Smooth muscle cell of the brain vasculature (primary cell): ENCODE measurements at places on chromosomes 1 and 21.
A peak's percentile ranks its signal among the peaks of the same experiment; 100 is the strongest.

DNA sequence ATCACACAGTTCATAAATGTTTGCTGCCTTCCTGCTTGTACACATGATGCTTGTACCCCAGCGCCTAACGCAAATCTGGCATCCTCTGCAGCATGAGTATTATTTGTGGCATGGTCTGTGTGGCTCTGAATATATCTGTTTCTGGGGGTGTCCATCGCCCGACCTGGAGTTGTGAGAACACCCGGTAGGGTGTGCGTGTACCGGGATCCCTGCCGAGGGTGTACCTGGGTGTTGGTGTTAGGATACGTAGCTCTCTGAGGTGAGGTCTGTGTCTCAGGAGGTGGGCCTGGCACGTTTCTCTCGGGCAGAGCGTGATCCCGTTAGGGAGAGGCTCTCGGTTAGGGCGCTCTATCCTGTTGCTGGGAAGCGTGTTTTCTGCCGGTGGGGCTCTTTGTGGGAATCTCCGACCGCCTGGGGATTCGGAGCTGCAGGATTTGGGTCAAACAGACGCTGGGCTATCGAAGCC, 10.4 kb upstream of the CDC20 start:
- DNase-seq = no peak

- DNase-seq = no peak
These were observed 9.8 kb downstream of the NIPAL3 start for GRCh38 chr1:24425441-24425840.

GRCh38 chr1:10401281-10401680, 2.4 kb downstream of the PGD start:
- DNase-seq = no peak

GRCh38 chr1:228770779-228771223, 35.5 kb downstream of the RHOU start:
- DNase-seq = no peak

GRCh38 chr1:159120317-159120716, 43.8 kb upstream of the AIM2 start:
- DNase-seq = no peak

GRCh38 chr1:215113776-215114153, 31.2 kb downstream of the KCNK2 start:
- DNase-seq = peak; percentile 18

DNA sequence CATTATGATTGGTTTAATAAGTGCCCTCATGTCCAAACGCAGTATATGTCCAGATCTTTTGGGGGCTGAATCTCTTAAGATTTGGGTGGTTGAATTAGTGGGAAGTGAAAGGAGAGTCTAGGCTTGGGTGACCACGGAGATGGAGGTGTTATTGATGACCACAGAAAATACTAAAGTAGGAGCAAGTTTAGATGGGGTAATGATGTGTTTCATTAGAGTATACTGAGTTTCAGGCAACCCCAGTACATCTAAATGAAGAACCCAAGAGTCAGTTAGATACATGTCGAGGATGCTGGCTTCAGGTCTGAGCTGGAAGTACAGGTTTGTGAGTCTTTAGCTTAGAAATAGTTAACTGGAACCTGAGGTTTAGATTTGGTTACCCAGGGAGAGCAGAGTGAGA, 6.5 kb upstream of the ZZZ3 start:
- no peak for DNase-seq

DNA sequence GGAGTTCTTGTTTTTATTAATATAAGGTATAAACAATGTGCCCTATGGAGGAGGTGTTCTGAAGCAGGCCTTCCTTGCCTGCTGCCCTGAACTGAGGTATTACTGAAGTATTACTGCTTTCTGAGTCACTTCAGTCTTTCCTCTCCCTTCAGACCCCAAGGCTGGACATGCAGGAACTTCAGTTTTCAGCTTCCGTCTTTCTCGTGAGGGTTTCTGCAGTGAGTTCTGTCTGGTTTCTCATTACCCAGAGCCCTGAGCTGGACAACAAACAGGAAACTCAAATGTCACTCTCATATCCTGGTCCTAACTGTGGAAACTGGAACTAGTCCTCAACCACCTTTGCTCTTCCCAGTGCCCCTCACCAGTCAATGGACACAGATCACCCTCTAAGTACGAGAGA, 46.8 kb downstream of the ELAVL4 start:
- no peak for DNase-seq

DNA sequence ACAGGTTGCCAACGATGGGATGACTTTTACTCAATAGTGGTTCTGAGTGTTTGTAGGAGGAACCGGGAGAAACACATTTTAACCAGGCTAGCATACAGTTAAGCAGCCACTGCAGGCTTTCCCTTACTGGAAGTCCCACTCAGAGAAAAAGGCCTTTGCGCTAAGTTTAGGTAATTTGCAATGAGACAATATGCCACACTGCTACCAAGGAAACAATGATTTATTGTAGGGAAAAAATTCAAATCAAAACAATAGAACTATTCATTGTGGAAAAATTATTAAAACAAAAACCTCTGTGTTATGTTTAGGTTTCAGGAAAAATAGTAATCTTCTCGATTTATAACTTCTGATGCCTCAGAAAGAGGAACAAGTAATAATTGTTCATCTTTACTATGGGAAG, 51.4 kb upstream of the CR2 start:
- DNase-seq = no peak

- DNase-seq = no peak
These were observed 509 bp downstream of the PIK3R3 start for GRCh38 chr1:46131712-46132528.

- no peak for DNase-seq
These were observed 4.1 kb downstream of the ANGPTL3 start for GRCh38 chr1:62601457-62601856.

- no peak for DNase-seq
These were observed 98.5 kb upstream of the HIVEP3 start for GRCh38 chr1:42017259-42017658.

GRCh38 chr1:19418503-19418971, 66.8 kb downstream of the CAPZB start:
- no peak for DNase-seq

GRCh38 chr1:6016191-6016865, 24.1 kb upstream of the NPHP4 start:
- no peak for DNase-seq

- DNase-seq = no peak
These were observed 40.2 kb upstream of the FCER1A start for GRCh38 chr1:159261721-159262494.

GRCh38 chr1:84143796-84144565, at the start of gene PRKACB:
Gene PRKACB (plus strand): TSS chr1:84144271. CDS start chr1:84144362, 91 bp downstream.
- DNase-seq = no peak

DNA sequence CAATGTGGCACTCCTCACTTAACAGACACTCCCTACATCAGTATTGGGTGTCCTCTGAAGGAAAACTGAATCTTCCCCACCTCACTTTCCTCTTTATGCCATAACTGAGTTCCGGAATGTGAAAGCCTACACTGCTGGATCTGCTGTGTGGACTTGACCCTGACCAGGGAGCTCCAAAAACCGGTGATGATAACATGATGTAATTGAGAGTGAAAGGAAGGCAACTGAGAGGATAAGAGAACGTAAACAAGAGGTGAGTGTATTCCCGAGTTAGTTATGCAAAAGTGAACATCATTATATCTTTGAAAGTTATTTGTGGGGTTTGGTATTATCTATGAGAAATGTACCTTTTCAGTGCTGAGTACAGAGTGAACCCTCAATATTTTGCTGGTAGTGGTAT, 1794.8 kb downstream of the MRPL39 start:
- DNase-seq = no peak

GRCh38 chr21:15686506-15686905, 43.3 kb upstream of the USP25 start:
- no peak for DNase-seq

DNA sequence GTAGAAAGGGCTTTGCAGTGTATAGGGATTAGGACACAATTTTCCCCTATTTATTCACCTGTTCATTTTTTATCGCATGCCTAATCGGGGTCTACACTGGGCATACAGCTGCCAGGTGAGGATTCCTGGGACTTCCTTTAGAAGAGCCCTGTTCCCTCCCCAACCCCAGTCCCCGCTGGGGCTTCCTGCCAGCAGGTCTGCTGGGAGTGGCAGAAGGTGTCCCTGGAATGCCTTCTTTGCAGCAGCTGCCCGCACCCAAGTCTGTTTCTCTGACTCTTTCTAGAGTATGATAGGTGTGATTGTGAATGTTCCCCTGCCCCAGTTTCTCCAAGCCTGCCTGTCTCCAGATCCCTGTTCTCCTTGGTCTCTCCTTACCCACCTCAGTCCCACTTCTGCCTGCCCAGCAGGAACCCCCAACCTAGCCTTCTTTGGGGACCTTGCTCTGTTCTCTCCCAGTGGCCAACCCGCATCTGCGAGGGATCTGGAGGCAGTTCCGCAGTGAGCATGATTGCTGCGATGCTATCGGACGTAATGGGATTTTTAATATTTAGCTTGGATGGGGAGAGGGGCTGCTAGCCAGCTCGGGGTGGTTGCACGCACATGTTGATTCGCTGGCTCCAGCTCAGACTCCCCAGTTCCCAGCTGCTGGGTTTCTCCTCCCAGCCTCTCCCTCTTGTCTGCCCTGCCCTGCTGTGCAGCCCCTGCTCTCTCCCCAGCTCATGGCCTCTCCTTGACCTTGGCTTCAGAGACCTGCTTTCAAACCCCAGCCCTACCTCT, 79.8 kb downstream of the EPHB2 start:
- DNase-seq = no peak

GRCh38 chr1:9362488-9362887, 69.8 kb downstream of the SPSB1 start:
- no peak for DNase-seq

GRCh38 chr1:79430437-79430836, 423.9 kb upstream of the ADGRL4 start:
- no peak for DNase-seq

GRCh38 chr1:115040501-115040900, 10.9 kb downstream of the TSHB start:
- no peak for DNase-seq

GRCh38 chr1:161299347-161299746, 10.4 kb downstream of the MPZ start:
- DNase-seq = no peak

DNA sequence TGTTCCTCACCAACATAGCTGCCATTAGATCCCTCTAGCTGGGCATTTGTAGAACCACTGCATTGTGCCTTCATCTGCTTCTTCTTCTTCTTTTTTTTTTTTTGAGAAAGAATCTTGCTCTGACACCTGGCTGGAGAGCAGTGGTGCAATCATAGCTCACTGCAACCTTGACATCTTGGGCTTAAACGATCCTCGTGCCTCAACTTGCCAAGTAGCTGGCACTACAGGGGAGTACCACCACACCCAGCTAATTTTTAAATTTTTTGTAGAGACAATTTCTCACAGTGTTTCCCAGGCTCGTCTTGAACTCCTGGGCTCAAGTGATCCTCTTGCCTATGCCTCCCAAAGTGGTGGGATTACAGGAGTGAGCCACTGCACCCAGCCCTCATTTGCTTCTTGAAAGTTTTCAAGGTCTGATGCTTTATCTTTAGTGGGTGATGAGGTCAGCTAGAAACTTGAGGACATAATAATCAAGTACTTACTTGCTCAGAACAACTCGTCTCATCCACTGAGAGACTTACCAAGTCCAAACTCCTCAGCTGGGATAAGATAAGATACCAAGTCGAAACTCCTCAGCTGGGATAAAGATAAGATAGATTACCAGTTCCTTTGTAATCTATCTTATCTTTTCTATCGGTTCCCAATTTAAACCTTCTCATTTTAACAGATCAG, 71.5 kb downstream of the MACF1 start:
- no peak for DNase-seq

GRCh38 chr1:27148591-27148990, 6.3 kb downstream of the SLC9A1 start:
- no peak for DNase-seq

DNA sequence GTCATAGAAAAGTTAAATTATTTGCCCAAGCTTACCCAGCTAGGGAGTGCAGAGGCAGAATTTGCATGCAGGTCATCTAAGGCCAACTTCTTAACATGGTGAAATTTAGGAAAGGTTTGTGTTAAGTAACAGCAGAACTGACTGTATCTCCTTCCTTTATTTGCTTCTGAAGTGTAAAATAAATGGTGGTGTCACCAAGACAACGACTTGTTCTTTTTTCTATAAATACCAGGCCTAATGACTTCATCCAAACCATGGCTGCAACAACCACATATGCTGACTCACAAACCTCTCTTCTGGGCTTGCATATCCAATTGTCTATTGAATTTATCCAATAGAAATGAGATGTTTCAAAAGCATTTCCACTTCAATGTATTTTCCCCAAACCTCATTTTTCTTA, 19.1 kb downstream of the COL24A1 start:
- no peak for DNase-seq

- DNase-seq = no peak
These were observed 115.1 kb upstream of the JUN start for GRCh38 chr1:58898739-58899586.

DNA sequence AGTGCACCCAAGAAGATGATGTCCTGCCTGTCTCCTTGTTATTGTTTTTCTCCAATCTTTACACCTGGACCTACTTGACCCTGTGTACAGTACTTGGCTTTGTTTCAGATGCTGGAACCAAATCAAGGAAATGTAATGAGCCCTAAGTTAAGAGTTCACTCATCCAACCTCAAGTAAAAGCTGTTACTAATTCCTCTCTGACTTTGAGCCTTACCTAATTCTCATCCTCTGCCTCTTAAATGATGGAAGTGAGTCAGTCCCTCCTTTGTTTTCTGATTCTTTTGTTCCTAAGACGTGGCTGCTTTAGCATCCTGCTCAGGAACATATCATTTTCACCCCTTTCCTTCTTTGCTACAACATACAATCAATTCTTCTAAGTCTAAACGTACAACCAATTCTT, 15.3 kb upstream of the PLA2G4A start:
- no peak for DNase-seq

DNA sequence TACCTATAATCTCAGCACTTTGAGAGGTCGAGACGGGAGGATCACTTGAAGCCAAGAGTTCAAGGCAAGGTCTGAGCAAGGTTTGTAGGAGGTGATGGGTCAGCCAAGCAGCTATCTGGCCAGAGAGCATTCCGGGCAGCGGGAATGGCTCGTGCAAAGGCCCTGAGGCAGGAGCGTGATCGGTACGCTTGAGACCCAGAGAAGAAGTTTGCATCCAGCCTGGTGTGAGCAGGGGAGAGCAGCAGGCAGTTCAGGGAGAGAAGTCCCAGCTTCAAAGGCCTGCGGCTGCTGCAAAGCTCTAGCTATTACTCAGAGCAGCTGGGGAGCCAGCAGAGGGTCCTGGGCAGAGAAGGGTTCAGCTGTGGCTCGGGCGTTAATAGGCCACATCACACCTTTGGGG, 5.1 kb upstream of the SRARP start:
- no peak for DNase-seq
